ENCODE measurements at places on chromosomes 13 and 19.

DNA sequence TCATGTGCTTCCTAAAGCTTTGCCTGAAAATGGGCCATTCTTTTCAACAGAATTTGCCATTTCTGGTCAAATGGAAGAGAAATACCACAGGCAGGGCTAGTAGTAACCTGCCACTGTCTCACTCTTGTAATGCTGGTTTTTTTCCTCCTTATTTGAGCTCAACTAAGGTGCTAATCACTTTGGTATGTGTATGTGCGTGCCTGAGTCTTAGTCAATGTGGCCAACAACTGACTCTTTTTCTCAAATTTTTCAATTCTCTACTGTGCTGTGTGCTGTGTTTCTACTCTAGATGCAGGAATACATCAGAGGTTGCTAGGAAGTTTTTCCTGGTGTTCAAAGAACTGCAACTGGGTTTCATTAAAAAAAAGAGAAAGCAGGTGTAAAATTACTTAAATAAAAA lies 870.2 kb downstream of the EFNB2 start:
- peak; percentile 19 for DNase-seq

DNA sequence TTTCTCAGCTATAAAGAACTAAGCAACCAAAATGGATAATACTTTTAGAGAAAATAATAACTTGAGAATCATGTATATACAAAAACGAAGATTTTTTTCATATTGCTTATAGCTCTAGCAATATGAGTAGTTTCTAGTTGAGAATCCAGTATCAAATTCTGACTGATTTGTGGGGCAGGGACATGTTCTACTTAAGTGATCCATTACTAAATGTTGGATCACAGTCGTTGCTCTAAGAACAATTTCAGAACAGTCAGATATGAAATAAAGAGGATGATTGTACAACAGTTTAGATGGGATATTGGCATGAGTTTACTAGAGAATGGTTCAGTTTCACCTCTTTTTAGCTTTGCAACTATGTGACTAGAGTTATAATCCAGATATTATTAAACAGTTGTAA lies 39.9 kb downstream of the SOX21 start:
- no peak for DNase-seq

GRCh38 chr13:32381539-32381938 lies 46.4 kb downstream of the N4BP2L1 start:
- DNase-seq, result no peak

DNA sequence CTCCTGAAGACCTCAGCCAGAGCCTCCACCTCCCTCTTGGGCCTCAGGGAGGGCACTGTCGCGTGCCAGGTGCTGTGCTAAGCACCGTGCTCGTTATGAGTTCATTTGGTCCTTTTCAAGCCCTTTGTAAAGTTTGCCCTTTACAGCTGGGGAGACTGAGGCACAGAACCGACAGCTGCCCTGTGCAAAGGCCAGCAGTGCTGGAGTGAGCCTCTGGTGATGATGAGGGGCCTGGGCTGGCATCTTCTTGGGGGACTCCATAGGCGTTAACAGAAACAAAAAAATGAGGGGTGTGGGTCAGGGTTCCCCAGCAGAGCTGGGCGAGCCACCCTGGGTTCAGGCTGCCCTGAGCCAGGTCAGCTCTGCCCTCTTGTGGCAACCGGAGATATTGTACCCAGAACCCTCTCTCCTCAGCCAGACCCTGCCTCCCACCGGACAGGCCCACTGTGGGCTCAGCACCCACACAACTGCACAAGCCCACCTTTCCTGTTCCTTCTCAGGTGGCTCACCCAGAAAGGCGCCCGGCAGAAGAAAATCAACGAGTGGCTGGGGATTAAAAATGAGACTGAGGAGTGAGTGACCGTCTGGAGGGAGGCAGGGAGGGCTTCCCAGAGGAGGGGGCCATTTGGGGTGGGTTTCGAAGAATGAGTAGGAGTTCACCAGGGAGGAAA lies 5.5 kb upstream of the IFI30 start:
- no peak for DNase-seq

DNA sequence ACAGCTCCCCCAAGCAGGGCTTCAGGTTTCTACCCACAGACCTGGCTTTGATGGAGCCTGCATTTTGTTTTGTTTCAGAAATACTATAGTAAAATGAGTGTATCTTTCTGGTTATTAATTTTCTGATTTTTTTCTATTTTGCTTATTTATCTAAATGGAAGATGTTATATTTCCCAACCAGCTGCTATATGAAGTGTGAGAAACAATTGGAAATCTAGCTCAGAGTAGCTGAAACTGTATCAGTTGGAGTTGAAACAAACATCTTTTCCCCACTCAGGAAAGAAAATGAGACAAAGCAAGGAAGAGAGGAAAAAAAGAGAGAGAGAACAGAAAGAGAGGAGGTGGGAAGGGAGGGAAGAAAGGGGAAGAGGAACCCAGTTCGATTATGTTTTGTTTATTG lies 358.5 kb upstream of the ZNF507 start:
- no peak for DNase-seq

DNA sequence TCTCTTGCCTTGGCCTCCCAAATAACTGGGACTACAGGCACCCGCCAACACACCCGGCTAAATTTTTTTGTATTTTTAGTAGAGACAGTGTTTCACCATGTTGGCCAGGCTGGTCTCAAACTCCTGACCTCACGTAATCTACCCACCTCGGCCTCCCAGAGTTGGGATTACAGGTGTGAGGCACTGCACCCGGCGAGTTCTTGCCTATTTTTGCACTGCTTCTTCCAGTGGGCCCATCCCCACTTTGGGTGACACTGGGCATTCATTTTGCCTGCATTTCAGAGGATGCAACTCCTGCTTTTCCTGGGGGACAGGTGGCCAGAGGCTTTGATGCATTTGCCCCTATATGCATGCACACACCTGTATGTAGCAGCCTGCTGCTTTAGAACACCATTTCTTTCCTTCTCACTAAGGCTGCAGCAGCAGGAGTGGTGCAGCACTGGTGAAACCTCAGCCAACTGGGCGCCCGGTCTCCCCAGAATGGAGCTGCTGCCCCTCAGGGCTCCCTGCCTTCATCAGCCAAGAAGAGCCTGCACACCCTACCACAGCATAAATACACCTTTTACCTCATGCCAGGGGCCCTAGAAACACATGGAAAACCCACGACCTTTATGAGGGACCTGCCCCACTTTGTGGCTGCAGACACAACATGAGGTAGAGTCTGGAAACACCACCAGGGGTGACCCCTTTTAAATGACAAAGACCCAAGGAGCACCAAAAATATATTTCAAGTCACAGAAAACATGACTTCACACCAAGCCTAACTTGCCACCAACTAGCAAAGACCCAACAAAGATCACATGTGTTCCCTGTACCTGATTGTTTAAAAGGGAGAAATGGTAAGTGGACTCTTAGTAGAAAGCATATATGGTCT lies 36.8 kb upstream of the POP4 start:
- no peak for DNase-seq

- DNase-seq, result no peak
Measured at GRCh38 chr19:54158812-54159351, 639 bp downstream of the LENG1 start.

DNA sequence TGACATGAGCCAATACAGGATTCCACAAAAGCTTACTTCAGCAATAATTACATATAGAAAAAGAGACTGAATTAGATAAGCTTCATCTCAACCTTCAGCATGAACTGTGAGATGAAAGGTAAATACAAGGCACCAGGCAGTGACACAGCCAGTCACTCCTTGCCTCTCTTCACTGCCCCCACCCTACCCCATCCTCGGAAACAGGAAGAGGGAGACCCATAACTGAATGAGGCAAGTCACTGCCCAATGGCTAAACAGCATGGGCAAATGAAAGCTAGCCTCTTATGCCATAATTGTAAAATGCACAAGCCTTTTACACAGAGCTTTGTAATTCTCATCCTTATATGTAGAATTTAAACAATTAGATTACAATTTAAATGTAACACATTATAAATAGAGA lies 1.7 kb downstream of the ZNF160 start:
- DNase-seq, result no peak

GRCh38 chr13:73603646-73604045 lies 530.6 kb downstream of the KLF12 start:
- no peak for DNase-seq

- no peak for DNase-seq
Measured at GRCh38 chr13:64992314-64992713, 2237.8 kb downstream of the PCDH9 start.

- no peak for DNase-seq
Measured at GRCh38 chr13:111485491-111486250, 165.2 kb downstream of the TEX29 start.

DNA sequence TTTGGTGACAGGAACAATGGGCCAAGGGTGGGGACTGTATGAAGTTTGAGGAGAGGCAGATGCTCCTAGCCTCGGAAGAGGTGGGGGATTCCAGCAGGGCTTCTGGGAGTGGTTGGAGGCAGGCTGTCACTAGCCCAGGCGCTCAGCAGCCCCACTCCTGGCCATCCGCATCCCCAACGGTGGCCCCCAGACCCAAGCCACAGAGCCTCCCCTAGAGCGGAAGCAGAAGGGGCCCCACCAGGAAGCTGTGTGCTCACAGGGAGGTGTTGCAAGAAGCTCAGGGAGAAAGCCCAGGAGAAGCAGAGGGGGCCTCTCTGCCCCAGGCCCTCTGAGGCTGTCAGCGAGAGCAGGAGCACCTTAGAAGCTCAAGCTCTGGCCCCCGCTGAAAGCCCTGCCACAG lies 8.3 kb downstream of the PRAM1 start:
- no peak for DNase-seq

GRCh38 chr13:30997697-30998096 lies 65.2 kb downstream of the TEX26 start:
- no peak for DNase-seq

DNA sequence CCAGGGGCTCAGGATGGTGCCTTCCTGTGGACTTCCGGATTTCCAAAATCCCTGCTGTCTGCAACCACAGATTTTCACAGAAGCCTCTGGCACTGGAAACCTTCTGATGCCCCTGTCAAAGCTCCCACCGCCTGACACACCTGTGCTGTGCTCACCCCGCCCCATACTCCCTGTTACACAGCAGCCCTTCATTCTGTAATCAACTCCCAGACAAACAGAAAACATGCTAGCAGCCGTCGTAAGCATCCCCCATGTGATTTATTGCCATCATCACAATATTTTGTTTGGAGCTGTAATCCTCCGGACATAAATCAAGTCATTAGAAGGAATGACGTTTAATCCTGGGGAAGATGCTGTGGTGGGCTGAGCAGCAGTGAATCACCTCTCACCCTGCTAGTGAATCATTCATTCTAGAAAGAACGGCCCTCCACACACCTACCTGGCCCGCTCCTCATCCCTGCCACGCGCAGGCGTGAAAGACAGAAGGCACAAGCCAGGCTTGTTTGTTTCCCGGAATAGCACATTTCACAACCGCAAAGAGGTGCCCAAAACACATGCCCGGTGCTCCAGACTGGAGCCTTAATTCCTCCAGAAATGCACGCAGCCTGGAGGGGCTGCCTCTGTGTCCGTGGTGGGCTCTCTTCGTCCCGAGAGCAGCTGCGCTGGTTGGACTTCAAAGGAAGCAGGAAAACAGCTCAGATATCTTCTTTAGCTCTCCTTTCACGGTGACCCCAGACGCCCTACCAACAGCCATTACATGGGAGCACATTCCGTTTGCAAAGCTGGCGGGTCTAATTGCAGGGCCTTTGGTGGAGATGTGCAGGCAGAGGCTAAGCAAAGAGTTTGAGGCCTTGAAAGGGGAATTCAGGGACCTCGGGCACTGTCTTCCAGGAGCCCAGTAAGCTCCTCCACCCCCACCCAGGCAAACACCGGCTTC lies 41.3 kb upstream of the KCTD15 start:
- DNase-seq, result no peak

DNA sequence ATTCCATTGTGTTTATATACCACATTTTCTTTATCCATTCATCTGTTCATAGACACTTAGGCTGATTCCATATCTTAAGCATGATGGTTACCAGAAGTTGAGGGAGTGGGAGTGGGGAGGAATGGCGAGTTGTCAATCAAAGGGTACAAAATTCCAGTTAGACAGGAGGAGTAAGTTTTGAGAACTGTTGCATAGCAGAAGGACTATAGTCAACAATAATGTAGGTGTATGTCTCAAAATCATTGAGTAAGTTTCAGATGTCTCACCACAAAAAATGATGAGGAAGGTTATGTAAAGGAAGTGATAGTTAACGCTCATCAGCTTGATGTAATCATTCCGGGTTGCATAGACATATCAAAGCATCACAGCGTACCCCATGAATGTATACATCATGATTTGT lies 4.6 kb upstream of the UBL3 start:
- DNase-seq, result no peak

GRCh38 chr19:10033614-10034013 lies 20.3 kb downstream of the RDH8 start:
- DNase-seq, result no peak

DNA sequence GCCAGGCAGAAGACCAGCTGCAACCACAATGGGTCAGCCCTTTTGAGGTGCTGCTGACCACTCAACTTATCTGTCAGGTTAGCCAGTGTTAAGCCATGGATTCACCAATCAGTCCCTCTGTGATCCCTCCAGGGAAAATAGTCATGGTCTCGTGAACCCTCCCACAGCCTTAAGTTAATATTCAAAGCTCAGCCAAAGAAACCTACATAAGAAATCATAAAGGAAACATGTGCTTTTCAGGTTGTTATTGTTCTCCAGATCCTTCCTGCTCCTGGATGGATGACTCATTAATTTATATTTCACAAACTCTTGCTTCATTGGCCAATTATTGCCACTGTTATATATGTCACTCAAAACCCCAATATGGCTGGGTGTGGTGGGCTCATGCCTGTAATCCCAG lies 161.9 kb downstream of the B3GLCT start:
- DNase-seq, result no peak

DNA sequence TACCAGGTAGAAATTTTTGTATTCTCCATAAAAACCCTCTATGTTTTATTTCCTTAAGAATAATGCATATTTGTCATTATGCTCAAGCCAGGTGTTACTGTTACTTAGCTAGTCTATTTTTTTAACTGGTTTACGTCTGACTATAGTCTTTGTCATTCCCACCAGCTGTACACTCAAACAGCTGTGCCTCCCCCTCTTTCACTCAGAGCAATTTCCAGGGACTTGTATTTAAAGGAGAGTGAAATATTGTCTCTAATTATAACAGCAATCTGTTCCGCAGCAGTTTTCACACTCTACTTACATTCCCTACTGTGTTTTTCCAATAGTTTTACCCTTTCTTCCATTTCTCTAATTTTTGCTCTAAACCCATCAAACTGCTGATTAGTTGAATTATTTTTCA lies 813.6 kb upstream of the MIR17HG start:
- no peak for DNase-seq

DNA sequence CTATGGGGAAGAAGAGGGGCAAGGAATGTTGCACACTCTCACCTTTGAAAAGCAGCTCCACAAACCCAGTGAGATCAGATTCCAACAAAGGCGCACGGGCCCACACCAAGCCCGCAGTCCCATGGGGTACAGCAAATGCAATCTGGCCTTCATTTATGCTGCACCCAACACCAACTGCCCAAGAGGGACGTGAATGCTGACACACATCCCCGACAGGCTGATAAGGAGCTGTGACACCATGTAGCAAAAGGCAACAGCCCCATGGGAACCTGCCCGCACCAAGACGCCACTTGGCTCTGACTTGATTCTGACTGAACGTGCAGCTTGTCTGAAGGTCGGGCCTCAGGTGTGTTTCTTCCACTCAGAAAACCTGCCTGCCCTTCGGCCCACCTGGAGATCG lies 17.3 kb downstream of the REXO1 start:
- DNase-seq, result no peak

GRCh38 chr13:36480726-36481427 lies 48.6 kb downstream of the CCNA1 start:
- no peak for DNase-seq

- no peak for DNase-seq
Measured at GRCh38 chr19:49861107-49861506, 6.3 kb downstream of the PNKP start.
